AG04450 (cell line): ENCODE measurements at places on chromosomes 7 and 10.

GRCh38 chr10:124035928-124036558, 57.4 kb downstream of the CHST15 start:
- DNase-seq = no peak

DNA sequence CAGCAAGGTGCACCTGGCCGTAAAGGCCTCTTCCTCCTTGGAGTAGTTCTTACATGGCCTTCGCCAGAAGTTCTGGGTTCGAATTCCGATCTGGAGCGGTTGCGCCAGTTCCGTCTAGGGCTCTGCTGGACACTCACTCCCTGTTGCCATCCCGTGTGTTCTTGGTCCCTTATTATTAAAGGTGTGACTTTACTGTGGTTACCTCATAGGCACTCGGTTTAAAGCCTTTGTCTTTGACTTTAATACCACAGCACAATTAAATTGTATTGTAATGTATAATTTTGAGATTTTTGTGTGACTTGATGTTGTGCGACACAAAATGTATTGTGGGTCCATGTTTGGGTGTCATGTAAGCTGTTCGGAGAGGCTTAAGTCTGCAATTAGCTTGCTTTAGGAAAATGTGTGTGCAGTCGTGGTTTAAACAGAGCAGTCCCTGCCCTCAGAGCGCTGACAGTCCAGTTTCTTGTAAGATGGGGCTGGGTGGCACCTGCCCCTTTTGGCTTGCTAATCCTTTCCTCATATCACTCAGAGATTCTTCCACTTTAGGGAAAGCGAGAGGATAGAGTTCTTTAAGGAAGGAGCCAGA, 919 bp downstream of the INPP5F start:
- no peak for DNase-seq

- DNase-seq = no peak
Measured at GRCh38 chr10:130707389-130707979, 571.3 kb downstream of the GLRX3 start.

GRCh38 chr7:140635816-140636215, 4.8 kb downstream of the DENND2A start:
- DNase-seq = no peak

GRCh38 chr7:95155965-95156364, 168.4 kb downstream of the PON1 start:
- no peak for DNase-seq

GRCh38 chr7:42913591-42913990, 1.7 kb upstream of the C7orf25 start:
- DNase-seq = no peak
